ENCODE measurements at places on chromosomes 11 and 22. TPM values are rescaled to one million over a fixed set of nuclear protein-coding genes. Genes with fewer than 3 reads are reported as not detected.

The CRYBB3 gene
- polyA plus RNA-seq = 0.19 TPM

The LDHAL6A gene
- 1.2 TPM for polyA plus RNA-seq

The MS4A6A gene
- polyA plus RNA-seq = 23.5 TPM

The KCNJ11 gene
- 10.0 TPM for polyA plus RNA-seq

The TMEM225 gene
- polyA plus RNA-seq = not detected

The ZC3H12C gene
- 10.5 TPM for polyA plus RNA-seq

The KDM4F gene
- not detected for polyA plus RNA-seq

The RFPL1 gene
- polyA plus RNA-seq = 0.38 TPM

The ABCC8 gene
- 5.4 TPM for polyA plus RNA-seq

The TRIM34 gene
- 23.0 TPM for polyA plus RNA-seq

The SHISA8 gene
- polyA plus RNA-seq = 0.27 TPM

The CDHR5 gene
- 0.85 TPM for polyA plus RNA-seq

The NELL1 gene
- polyA plus RNA-seq = 0.62 TPM

The BCL2L13 gene
- 32.7 TPM for polyA plus RNA-seq

The NLRP10 gene
- polyA plus RNA-seq = not detected

The GAS2 gene
- 8.1 TPM for polyA plus RNA-seq

The SWAP70 gene
- 24.9 TPM for polyA plus RNA-seq

The SOX6 gene
- 16.8 TPM for polyA plus RNA-seq

The NRXN2 gene
- 7.4 TPM for polyA plus RNA-seq

The FOSL1 gene
- 0.12 TPM for polyA plus RNA-seq

The RAG1 gene
- polyA plus RNA-seq = 1.6 TPM

The SCUBE1 gene
- 1.1 TPM for polyA plus RNA-seq

The IGF2 gene
- 147 TPM for polyA plus RNA-seq

The GAL gene
- not detected for polyA plus RNA-seq

The VSTM5 gene
- polyA plus RNA-seq = 0.76 TPM

The B3GAT1 gene
- polyA plus RNA-seq = 0.41 TPM

The VWA5A gene
- polyA plus RNA-seq = 18.1 TPM

The MPZL2 gene
- 70.3 TPM for polyA plus RNA-seq

The OR2D2 gene
- not detected for polyA plus RNA-seq

The TBX1 gene
- polyA plus RNA-seq = 8.5 TPM

The HRAS gene
- polyA plus RNA-seq = 41.0 TPM

The TRIM48 gene
- polyA plus RNA-seq = not detected

The CASP5 gene
- polyA plus RNA-seq = 0.42 TPM

The AIFM3 gene
- polyA plus RNA-seq = 0.77 TPM

The OR4D5 gene
- not detected for polyA plus RNA-seq

The HPS5 gene
- 14.9 TPM for polyA plus RNA-seq

The SMIM35 gene
- polyA plus RNA-seq = 0.51 TPM

The MICALL1 gene
- polyA plus RNA-seq = 15.8 TPM

The NPAS4 gene
- polyA plus RNA-seq = 0.38 TPM

The SLC29A2 gene
- 12.0 TPM for polyA plus RNA-seq

The SLCO2B1 gene
- polyA plus RNA-seq = 22.4 TPM

The ABTB2 gene
- 5.4 TPM for polyA plus RNA-seq

The NCF4 gene
- 3.7 TPM for polyA plus RNA-seq

The KCTD14 gene
- polyA plus RNA-seq = 7.1 TPM

The PKNOX2 gene
- 16.6 TPM for polyA plus RNA-seq

The OR6A2 gene
- polyA plus RNA-seq = not detected

All from right lung (tissue), 10 donors.